ENCODE measurements at places on chromosomes 12 and 14.

DNA sequence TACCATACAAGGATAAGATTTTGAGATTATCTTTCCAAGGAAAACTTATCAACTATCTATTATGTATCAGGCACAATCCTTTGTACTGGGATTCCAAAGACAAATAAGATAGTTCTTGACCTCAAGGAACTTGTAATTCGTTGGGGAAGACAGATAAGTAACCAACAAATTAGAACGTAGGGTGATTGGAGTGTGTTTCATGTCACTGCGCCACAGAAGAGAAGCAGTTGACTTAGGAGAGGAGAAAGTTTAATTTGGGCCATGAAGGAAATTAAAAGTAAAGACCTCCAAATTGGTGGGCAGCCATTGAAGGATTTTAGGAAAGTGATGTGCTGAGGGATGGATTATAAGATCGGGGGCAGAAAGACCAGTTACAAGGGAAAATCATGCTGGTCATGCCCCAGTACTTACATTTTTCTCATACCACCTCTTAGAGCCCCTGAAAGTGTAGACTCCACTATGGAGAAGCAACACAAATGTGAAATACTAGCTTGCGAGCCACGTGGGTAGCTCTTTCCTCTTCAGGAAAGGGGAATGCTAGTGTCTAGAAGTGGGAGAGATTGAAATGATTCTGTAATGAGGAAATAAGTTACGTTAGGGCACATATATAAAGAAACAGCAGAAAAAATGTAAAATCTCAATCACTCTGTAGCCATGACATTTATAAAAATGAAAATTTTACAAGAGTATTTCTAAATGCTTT, 148.7 kb downstream of the ETV6 start:
- DNase-seq = no peak

DNA sequence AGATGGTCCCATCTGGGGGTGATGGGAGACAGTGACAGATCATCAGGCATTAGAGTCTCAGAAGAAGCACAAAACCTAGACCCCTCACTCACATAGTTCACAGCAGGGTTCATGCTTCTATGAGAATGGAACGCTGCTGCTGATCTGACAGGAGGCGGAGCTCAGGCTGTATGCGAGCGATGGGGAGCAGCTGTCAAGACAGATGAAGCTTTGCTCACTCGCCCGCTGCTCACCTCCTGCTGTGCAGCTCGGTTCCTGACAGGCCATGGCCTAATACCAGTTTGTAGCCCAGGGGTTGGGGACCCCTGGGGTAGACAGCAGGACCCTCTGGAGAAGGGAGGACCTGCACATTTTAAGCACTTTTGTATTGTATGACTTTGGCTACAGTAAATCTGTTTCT, 111.2 kb downstream of the LGMN start:
- no peak for DNase-seq

- DNase-seq = peak; percentile 74
These were observed 56.3 kb downstream of the SPTB start for GRCh38 chr14:64823305-64823861.

GRCh38 chr12:131211340-131211938, 257.7 kb downstream of the ADGRD1 start:
- DNase-seq = no peak

GRCh38 chr14:75063491-75064204, at the start of gene ACYP1:
TSS of gene ACYP1 (minus strand) at chr14:75064024. CDS start at chr14:75063553, 471 bp downstream.
- DNase-seq = peak; percentile 95

DNA sequence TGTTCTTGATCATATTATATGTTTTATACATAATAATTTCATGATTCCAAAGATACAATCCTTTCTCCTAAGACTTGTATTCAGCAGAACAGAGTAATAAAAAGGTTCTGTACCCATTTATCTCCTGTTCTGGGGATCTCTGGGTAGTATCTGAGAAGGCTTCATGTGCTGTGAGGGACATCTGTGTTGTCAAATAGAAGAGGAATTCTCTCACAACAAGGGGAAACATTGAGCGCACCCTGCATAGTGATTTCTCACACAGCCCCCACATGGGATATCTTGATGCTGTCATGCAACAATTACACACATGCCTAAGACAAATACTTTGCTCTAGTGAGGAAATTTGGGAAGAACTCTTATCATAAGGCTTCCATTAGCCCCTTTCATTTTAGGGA, 101.8 kb upstream of the ATF1 start:
- DNase-seq = no peak

- no peak for DNase-seq
These were observed 136.9 kb downstream of the EGLN3 start for GRCh38 chr14:33814010-33814409.

DNA sequence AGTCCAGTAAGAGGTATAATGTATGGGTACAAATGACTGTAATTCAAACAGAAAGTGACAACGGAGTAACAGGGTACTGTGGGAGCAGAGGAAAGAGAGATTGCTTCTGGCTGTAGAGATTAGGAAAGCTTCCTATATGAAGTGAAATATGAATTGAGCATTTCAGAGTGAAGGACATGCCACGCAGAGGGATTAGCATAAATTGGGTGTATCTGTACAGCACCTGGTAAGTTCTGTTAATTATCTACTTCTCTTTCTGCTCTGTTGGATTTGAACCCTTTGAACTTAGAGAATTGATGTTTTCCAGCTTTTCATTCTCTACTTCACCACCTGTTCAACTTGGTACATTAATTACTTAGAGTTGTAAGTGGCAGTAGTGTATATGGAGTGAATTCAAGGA, 8.8 kb downstream of the STK38L start:
- no peak for DNase-seq
